Stimulated activated CD4-positive, alpha-beta T cell treated with anti-CD3 and anti-CD28 coated beads, Interleukin-1b, Interleukin-23, amount 100 ng/mL, for 4 hours (primary cell): ENCODE measurements at places on chromosomes 5 and 9.

- DNase-seq: no peak
Observed at GRCh38 chr5:155010881-155011280, 2.7 kb upstream of the KIF4B start.

GRCh38 chr5:132259069-132259851, 1.8 kb downstream of the PDLIM4 start:
- no peak for DNase-seq

DNA sequence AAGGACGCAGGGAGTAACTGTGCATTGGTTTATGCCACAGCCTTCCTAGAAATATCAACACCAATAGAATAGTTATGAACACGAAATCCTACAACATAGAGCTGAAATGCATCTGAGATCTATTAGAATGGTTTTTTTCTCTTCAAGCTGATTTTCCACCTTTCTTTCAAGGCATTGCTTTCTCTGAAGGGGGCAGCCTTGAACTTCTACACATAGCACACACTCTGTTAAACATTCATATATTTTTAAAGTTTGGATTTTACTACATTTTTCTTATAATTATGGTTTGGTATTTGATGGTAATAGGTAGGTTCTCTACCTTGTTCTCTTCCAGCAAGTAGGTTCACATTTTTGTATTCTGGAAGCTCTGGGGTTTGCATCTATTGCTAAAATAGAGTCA, 661.8 kb downstream of the SEMA5A start:
- DNase-seq: no peak

DNA sequence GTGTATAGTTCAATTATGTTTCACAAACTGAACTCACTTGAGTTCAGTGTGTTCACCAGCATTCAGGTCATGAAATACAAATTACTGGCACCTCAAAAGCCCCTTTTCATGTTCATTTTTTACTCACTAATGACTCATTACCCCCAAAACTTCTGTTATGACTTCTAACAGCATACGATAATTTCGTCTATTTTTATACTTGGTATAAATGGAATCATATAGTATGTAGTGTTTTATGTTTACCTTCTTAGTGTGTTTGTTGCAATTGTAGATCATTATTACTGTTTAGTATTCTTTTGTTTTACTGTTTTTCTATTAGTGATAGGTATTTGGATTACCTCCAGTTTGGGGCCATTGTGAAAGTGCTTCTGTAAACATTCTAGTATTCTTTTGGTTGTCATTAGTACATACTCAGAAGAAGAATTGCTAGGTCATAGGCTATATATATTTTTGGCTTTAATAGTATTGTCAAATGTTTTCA, 33.4 kb downstream of the DDX4 start:
- no peak for DNase-seq

DNA sequence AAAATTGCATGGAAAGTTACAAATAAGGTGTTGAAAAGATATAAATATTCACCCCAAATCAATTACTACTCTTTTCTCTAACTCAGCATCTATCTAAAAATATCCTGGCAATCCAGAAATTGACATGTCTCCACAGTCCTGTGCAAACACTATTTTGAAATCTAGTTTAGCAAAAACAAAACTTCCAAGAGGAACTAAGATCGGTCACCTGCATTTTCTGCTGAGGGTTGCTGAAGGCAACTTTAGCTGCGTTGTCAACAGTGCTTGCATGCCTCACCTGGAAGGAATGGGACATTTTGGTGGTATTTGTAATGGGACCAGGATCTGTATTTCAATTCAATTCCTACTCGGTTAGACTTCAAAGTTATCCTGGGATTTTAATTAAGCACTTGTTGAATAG, 398.3 kb downstream of the NTRK2 start:
- no peak for DNase-seq

DNA sequence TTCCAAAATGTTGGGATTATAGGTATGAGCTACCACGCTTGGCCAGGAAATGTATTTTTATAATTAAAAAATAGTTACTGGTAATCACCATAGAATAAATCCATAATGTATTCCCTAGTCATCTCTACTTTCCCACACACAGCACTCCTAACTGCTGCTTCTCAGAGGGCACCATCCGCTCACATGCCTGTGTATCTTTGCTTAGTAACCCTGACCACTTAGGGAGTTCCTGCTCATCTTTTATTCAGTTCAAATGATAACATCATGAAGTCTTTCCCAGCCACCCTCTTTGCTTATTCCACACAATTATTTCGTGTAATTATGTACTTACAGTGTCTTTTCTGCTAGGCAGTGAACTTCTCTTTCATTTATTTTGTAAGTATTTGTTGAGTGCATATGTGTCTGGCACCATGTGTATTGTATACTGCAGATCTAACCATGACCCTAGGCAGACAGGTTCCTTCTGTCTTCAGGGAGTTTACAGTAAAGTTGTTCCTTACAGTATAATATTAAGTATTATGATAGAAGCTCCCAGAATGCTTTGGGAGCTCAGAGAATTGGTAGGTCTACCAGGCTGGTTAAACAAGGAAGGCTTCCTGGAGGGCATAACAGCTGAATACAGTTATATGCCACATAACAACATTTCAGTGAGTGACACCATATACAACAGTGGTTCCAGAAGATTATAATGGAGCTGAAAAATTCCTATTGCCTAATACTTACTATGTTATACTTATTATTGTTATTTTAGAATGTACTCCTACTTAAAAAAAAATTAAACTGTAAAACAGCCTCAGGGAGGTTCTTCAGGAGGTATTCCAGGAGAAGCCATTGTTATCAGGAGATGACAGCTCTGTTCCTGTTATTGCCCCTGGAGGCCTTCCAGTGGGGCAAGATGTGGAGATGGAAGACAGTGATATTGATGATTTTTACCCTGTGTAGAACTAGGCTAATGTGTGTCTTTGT, 39.2 kb downstream of the DCAF10 start:
- no peak for DNase-seq

- DNase-seq: no peak
Observed at GRCh38 chr5:88677376-88677895, 205.5 kb downstream of the MEF2C start.

DNA sequence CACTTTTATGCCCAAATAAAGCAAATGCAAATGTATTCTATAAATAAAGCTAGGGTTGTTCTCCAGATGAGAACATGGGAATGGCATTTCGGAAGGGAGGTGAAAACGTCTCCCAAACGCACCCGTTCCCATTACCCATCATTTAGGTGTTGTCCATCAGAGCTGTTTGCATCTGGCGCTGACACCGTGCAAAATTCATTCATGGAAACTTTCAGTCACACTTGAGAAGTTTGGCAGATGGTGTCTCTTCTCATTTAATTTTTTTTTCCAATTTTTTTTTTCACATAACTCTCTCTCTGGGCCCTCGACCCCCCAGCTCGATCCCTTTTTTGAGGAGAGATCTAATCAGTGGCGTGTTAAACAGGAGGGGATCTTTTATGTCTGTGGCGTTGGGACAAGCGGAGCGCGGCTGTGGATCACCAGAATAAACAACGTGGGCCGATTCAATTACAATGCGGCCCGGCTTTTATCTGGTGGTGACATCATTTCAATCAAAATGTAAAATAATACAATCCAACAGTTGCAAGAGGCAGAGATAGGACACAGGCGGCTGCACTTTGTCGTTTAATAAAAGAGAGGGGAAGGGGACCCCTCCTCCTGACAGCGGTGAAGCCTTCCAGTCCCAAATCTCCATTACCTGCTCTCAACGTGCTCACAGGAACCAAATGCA, 246.1 kb upstream of the IRX4 start:
- DNase-seq: no peak

GRCh38 chr5:82924226-82925060, 152.8 kb downstream of the TMEM167A start:
- DNase-seq: no peak

- DNase-seq: no peak
Observed at GRCh38 chr5:1118231-1118698, 6.4 kb upstream of the SLC12A7 start.

- DNase-seq: no peak
Observed at GRCh38 chr5:7941692-7942091, 72.7 kb downstream of the MTRR start.

DNA sequence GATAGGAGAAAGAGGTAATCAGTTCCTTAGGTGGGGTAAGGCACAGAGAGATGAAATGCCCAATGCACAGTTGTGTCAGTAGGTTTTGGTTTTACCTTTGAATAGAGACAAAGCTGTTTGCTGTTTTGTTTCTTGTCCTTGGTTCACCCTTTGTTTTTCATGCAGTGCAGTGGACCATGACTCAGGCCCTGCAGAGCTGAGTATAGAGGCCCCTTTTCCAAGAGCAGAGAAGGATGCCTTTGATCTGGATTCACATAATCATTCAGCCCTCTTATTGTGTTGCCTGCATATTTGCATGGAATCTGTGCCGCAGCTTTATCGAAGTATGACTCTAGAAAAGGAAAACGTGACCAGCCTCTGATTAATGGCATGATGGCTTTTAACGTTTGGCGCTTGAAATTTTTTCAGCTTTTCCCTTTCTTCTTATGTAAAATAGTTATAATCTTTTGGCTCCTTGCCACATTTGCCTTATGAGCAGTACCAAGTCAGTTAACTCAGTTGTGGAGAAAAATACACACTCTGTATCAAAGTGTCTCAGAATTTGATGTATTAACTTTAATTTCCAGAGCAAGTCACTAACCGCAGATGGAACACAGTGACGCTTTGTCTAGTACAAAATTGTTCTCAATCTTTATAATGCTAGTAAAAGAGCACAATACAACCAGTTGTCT, 197.6 kb downstream of the KDM4C start:
- no peak for DNase-seq

DNA sequence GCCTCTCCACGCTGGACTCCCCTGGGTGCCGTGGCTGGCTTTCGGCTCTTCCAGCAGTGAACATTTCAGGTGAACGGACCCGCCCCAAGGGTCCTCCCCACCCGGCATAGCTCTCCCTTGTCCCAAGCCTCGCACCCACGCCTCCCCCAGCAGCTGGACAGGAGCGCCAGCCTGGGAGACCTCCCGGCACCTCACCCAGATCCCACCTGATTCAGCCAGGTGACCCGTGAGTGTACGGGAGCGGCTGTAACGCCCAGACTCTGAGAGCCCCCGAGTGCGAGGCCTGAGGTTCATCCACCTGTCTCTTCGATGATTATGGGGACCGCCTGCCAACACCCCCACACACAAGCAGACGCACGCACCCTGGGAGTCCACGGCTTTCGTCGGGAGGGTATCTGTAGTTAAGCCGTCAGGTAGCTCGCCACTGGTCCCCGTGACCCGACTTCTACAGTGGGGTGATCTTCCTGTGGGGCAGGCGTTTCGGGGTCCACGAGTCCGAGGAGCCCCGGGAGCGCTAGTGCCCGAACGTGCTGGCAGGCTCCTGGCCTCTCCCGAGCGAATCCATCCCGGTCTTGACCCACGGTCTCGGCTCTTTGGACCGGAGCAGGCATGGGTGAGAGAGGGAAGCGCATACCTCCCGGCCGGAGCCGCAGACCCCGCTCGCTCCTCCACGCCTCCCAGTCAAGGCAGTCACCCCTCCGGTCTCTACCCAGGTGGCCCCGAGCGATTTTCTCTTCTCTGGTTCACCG, 14.9 kb downstream of the TRIM7 start:
- peak; percentile 50 for DNase-seq

DNA sequence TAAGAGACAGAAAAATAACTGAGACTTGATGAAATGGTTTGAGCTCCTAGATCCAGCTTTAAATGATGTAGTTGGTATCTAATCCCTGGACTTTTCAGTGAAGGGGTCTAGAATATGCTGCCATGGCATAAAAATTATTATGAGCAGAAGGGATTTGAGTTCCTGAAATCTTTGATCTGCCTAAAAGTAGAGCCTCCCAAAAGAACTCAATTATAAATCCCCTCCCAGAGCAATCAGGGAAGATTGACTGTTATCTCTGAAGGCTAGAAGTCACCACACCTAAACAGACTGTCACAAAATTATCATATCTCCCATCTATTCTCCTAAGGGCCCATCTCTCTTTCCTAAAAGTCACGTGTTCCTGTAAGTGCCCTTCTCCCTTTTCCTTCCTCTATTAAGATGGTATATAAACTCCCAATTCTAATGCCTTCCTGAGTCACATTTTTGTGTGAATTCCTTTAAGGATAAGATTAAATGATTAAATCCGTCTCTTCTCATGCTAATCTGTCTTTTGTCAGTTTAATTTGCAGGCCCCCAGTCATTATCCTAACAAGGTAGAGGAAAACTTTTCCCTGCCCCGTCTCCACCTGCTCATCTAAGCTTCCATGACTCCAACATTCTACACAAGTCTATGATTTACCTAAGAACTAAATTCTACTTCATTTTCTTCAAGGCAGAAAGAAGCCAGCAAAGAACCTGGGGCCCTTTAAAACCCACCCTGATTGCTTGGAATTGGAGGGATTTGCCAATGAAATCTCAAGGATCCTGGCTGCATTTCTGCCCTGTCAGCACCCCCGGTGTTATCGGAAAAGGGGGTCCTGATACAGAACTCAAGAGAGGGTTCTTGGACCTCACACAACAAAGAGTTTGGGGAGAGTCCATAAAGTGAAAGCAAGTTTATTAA, 47.1 kb upstream of the PWWP2A start:
- no peak for DNase-seq

DNA sequence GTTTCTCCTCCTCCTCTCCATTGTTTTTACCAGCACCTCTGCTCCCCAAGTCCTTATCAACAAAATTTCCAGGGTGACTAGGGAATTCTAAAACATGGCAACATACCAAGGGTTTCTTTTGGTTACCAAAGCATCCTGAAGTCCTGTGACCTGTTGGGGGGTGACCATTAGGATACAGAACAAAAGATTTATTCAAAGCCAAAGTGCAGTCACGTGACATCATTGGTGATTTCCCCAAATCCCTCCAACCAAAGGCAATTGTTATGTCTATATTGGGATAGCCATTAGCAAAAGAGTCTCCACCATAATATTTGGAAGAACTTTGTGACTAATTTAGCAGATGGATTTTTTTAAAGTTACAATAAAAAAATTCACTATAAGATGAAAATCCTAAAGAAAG, 168.4 kb downstream of the TRPM6 start:
- DNase-seq: no peak

- no peak for DNase-seq
Observed at GRCh38 chr9:72473474-72474261, 47.7 kb upstream of the TMC1 start.

GRCh38 chr5:174903172-174903732, 178.9 kb downstream of the MSX2 start:
- no peak for DNase-seq

DNA sequence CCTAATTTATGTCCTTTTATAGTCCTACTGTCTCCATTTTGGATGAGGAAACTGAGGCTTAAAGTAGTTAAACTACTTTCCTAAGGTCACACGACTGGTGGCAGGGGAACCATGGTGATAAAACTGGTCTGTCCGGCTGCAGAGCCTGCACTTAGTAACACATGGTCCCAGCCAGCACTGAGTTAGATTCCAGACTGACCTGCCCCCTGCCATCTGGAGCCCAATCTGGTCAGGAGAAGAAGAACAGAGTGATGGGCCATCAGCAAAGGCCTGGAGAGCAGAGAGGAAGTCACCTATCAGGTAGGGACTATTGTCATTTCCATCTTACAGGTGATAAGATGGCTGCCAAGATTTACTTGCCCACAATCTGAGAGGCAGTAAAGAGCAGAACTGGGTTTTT, 86.6 kb upstream of the SLC25A48 start:
- no peak for DNase-seq

GRCh38 chr5:17267106-17267505, 49.7 kb downstream of the BASP1 start:
- DNase-seq: no peak
